ENCODE measurements at places on chromosomes 7 and 10.

GRCh38 chr7:26038201-26038990, 113.6 kb upstream of the NFE2L3 start:
- no peak for DNase-seq

DNA sequence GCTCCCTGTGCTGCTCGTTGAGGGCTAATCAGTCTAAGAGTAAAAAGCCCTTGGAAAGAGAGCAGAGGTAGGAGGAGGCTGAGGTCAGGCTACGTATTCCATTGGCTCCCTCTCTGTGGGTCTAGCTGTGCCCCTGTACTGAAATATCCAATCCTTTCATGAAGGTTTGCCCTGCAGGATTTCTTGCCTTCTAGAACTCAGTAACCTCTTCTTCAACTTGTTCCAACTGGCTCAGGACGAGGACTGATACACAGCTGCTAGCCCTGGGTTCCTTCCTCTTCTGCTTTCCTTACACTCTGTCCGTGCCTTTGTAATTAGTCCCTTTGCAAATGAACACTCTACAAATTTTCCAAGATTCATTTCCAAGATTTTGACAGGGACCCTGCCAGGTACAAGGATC, 560.5 kb downstream of the ACTR3B start:
- DNase-seq: no peak

DNA sequence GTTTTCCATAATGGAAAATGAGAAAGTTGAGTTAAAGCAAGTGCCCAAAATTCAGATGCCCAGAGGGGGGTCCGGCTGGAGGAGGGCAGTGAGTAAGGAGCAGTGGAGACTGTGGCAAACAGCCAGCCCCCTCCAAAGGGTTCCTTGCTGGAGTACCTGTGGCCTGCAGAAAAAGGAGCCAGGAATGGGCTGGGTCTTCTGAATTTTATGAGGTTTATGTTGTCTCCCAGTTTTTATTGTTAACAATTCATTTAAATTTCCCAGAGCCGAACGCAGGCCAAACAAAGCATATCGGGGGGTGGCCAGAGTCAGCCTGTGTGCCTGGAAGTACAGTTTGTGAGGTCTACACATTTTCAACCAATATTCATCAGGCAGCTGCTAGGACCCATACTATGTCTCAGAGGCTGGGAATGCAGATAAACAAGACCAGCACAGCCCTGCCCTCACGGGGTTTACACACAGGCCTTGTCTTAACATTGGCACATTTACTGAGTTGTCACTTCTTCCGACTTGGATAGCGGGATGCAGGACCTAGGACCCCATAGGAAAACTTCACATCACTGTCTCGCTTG, 12.9 kb upstream of the CSGALNACT2 start:
- DNase-seq: no peak

GRCh38 chr7:131157530-131158243, 170.0 kb upstream of the MKLN1 start:
- no peak for DNase-seq

DNA sequence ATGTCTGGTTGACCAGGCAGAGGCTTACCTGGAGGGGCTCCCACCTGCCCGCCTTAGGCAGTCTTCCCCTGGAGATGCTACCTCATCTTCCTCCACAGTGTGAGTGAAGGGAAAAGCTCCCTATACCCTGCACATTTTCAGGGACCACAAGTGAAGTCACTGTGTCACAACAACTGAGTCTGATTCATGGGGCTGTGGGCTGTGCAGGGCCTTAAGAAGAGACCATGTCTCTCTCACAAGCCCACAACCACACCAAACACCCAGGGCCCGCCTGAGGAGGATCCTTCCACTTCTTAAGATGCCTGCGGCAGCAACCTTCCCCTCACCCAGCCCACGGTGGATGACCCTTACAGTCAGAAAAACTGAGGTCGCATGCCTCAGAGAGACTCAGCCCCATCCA, 118.3 kb downstream of the KMT2E start:
- DNase-seq: no peak

GRCh38 chr10:120917521-120918250, 66.5 kb downstream of the WDR11 start:
- DNase-seq: no peak

- no peak for DNase-seq
These were observed 185.6 kb downstream of the LRRC4 start for GRCh38 chr7:127845522-127846214.

- no peak for DNase-seq
These were observed 95.2 kb upstream of the FAM133B start for GRCh38 chr7:92685136-92686042.

DNA sequence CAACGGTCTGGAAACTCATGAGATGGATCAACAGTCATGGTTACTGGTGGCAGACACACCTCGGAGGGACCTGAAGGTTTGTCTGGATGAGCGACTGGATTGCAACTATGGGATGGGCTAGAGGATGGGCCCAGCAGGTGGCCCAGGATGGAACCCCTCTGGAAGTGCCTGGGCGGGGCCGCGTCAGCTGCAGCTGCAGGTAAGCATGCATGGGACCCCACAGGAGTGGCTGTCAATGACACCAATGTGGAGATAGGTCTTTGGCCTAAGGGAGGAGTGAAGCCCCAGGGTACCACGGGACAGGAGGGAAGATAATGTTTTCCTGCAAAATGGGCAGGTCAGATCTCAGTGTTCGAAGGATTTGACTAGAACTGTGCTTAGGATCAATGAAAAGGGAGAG, 103.4 kb downstream of the LANCL2 start:
- DNase-seq: no peak

DNA sequence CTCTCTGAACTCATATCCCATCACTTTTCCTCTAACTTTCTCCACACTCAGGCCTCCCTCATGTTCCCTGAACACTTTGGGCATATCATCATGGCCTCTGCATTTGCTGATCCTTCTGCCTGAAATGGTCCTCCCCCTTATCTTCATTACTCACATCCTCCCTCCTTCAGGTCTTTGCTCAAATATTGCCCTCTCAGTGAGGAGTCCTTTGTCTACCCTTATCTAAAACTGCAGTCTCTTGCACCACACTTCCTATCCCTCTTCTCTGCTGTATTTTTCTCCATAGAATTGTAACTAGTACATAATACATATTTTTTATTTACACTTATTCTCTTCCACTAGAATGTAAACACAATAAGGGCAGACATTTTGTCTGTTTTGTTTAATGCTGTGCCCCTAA, 41.7 kb downstream of the DNAJC1 start:
- no peak for DNase-seq

- DNase-seq: no peak
These were observed 35.6 kb downstream of the COL13A1 start for GRCh38 chr10:69837261-69837660.

DNA sequence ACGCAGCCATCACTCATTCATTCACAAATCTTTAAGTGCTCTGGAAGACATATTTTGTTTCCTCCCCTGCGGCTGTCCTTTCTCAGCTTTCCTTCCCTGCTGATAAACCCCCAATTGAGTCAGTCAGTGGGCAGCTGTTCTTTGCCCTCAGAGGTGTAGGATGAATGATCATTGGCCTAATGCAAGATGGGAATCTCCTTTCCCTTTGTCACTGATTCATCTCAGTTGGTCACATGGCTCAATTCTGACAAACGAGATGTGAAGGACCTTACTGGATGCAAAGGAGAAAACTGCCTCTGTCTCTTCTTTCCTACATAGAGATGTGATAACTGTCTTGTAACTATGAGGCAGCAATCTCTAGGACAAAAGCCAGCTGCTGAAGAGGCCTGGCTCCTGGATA, 44.6 kb downstream of the COL28A1 start:
- no peak for DNase-seq

DNA sequence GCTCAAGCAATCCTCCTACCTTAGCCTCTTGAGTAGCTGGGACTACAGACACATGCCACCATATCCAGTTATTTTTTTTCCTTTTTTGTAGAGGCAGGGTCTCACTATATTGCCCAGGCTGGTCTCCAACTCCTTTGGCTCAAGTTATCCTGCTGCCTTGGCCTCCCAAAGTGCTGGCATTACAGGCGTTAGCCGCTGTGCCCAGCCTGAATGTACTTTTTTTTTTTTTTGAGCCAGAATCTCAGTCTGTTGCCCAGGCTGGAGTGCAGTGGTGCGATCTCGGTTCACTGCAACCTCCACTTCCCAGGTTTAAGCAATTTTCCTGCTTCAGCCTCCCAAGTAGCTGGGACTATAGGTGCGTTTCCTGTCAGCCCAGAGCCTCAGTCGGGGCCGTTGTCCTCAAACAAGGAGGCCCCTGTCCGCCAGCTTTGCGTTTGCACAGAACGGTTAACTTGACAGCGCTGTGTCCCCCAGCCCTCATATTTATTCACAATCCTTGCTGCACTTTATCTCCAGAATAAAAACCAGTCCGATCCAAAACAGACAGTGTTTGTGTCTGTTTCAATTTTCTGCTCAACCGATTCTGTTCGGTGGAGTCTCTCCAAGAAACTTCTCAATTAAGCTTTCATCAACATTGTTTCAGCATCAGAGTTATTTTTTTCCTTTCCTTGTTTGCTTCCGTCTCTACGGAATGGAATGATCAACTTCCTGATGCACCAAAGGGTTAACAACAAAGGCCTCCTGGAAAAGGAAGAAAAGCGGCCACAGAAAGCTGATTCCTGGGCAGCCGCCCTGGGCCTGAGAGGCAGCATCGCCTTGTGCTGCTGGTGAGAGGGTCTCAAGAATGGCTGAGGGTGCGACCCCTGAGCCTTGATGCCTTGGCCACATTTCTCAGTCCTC, 64.5 kb downstream of the PDIA4 start:
- DNase-seq: no peak

DNA sequence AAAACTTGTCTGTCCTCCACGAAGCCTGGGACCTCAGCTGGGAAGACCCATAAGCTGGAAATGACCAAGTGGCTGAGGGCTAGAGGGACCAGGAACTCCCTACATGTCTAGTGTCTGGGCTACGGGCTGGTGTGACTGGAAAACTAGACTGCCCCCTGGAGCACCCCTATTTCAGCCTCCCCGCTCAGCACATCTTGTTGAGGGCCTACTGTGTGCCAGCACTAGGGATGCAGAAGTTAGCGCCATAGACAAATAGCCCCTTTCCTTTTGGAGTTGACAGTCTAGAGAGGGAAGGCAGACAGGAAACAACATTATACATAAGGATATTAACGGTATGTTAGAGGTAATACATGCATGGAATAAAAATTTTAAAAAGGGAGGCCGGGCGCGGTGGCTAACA, 74.5 kb downstream of the TEX36 start:
- no peak for DNase-seq

DNA sequence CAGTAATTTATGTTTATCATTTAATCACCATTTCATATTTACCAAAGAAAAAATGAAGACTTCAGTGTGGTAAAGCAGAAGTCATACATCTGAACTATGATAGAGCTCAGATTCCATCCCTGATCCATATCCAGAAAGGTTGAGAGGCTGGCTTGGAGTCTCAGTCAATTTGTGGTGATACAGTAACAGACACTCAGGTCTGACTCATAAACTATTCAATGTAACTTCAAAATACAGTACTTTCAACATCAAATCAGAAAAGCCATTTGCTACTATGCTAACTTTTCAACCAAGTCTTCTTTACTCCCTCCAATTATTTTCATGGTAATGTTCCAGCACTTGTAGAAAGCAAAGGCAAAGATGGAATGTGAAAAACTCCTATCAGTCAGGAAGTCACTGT, 190.4 kb downstream of the HDAC9 start:
- DNase-seq: no peak

DNA sequence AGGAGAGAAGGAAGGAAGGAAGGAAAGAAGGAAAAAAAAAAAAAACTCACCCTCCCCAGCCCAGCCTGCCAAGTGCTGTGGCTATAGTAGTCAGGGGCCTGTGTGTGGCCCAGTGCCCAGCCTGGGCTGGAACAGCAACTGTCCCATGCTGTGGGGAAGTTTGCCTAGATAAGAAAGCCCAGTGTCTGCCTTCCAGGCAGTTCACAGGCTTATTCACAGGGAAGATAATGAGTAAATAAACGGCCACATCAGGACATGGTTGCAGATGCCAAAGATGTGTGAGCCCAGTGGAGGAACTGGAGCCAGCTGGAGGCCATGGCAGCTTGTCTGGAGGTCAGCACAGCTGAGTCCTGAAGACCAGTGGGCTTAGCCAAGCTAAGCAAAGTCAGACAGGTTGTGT, 132.4 kb upstream of the FOXK1 start:
- DNase-seq: no peak

DNA sequence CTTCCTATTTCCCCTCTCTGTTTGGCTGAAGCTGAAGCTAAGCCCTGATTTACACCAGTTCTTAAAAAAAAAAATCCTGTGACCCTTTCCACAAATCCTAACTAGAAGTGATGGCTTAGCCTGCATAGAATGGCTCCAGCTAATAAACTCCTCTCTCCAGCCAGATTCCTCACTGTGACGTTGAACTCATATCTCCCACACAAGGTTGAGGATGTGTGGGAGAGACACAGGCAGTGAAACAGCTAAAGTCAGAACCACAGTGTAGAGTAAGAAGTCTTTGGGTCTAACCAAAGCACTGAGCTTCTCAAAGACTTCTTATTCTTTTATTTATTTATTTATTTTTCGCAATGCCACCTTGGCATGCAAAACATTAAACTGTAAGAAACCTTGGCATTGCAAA, 268.3 kb downstream of the SNX13 start:
- no peak for DNase-seq

GRCh38 chr7:34361663-34362250, 296.3 kb upstream of the NPSR1 start:
- no peak for DNase-seq

- DNase-seq: no peak
These were observed 31.2 kb upstream of the FAM20C start for GRCh38 chr7:160958-161725.

DNA sequence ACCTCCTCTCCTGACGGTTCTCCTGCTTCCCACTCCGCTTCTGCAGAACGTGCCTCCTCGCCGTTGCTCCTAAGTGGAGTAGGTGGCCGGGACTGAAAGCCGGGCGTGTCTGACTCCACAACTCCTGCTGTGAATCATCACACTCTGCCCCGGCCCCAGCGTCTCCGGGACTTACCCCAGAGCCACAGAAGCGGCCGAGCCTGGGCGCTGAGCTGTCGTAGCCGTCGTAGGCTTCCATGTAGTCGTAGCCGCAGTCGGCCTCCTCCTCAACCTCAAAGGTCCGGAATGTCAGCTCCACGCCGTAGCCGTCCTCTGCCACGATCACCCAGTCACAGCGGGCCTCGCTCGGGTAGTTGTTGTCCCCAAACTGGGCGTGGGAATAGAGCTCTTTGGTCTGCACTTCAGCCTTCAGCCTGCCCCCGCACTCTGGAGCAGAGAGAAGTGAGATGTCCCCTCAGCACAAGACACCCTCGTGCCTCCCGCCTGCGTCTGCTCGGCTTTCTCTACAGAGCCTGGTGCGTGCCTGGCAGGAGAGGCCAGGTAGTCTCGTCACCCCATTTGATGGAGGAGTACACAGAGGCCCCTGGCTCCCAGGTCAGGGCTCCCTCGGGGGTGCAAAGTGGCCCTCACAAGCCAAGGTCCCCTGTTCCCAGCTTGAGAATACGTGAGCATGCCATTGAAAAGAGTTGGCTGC, 11.2 kb upstream of the OPALIN start:
- no peak for DNase-seq

DNA sequence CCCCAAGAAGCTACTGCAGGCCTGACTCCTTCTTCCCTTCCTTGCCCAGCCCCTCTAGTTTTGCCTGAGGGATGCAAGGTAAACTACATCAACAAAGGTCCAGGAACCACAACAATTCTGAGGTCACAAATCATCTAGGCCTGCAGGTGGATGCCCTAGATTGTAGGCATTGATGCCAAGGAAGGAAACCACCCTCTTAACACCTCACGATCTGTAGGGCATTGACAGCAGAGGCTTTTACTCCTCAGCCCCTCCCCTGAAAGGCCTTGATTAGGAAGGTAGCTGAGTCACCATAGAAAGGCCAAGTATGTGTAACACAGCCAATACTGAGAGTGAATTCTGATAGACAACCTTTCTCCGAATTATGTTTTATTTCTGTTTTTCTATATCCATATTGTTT, 46.7 kb upstream of the FAM3C start:
- no peak for DNase-seq

Measured in GM13976 (cell line).